ENCODE measurements at places on chromosomes 7 and 10.

DNA sequence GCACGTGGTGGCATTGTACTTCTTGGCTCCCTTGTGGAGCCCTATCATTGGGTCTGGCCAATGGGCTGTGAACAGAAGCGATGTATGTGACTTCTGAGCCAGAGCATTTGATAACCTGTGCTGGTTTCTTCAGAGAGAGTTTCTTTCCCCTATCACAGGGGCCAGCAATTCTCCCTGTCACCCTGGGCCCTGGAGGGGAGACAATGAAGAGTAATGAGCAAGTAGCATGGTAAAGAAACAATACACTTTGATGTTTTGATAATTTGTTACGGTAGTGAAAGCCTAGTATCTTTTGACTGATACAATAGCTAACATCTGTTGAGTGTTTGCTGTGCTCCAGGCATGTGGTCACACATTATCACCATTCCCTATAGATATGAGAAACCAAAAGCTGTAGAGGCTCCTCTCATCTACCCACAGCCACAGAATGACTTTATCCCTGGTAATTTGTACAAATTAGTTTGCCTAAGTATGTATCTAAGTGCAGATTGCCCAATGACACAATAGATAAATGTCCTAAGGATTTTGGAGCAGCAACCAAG, 113.4 kb upstream of the SVIL start:
- H3K36me3 ChIP-seq: no peaks in the 10 kb centered on the region
- H3K27me3 ChIP-seq: no peaks in the 10 kb centered on the region
- no peaks in the 10 kb centered on the region for H3K4me1 ChIP-seq
- no peak for DNase-seq
- no peak overlapping the region for H3K4me3 ChIP-seq

DNA sequence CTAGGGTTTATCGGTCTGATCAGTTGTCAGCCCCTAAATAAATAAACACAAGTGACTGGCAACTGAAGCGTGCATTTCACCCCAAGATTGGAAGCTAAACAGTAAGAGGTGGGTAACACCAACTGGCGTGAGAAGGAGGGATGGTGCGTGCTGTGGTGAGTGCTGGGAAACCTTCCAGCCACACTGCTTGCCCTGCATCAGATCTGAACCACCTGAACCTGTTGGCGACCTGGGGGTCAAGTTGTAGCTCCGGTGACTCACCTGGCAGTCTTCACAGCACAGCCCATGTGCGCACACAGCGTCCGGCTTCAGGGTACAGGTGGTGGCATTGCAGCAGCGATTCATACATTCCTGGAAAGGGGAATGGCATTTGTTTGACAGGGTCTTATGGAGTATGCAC, 170.1 kb downstream of the FANK1 start:
- no peaks in the 10 kb centered on the region for H3K27me3 ChIP-seq
- DNase-seq: no peak
- peaks cover 17% of the 10 kb centered on the region for H3K4me1 ChIP-seq
- no peak overlapping the region for H3K4me3 ChIP-seq

DNA sequence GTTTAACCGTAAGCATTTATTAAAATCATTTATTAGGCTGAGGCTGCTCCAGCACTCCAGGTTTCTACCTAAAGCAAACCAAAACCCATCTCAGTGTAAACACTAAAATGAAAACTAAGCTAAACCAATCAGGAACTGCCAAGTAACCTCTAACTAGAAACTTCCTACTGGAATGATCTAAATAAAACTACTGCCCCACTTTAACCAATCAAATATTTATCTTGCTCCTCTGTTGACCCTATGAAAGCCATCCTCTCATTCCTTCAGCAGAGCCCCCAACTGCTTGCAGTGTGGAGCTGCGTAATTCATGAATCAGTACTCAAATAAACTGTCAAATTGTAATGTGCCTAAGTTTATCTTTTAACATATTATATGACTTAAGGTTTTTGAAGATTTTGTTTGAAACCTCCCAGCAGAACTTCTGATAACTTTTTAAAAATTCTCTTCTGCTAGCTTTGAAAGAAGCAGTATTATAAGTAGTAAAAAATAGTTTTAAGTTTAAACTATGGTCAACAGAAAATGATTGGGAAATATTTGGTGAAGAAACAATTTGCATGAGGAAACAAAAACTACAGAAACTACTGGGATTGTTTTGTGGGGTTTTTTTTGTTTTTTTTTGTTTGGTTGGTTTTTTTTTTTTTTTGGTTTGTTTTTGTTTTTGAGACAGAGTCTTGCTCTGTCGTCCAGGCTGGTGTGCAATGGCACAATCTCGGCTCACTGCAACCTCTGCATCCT, 47.4 kb downstream of the GPR37 start:
- H3K4me3 ChIP-seq: no peak overlapping the region
- no peak for DNase-seq
- H3K27ac ChIP-seq: no peak overlapping the region
- no peaks in the 10 kb centered on the region for H3K4me1 ChIP-seq

GRCh38 chr7:38795593-38795992, 113.4 kb downstream of the VPS41 start:
- H3K36me3 ChIP-seq: no peaks in the 10 kb centered on the region
- H3K4me1 ChIP-seq: no peaks in the 10 kb centered on the region
- H3K27me3 ChIP-seq: no peaks in the 10 kb centered on the region
- no peak overlapping the region for H3K4me3 ChIP-seq

DNA sequence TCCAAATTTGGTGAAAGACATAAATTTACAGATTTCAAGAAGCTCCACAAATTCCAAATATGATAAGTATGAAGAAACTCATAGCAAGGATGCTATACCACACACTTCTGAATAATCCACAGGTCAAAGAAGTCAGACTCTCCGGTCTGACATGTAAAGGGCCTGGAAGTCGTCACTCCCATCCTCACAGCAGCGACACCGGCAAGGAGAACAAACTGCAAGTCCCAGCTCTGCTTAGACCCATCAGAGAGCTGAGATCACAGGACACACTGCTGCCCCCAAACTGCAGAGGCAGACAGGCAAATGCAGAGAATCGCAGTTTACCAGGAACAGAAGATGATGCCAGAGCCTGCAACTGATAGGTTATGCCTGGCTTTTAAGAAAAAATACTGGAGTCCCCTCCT, 62.0 kb downstream of the AMZ1 start:
- H3K4me3 ChIP-seq: no peak overlapping the region
- H3K27ac ChIP-seq: no peak overlapping the region
- no peak for DNase-seq
- no peaks in the 10 kb centered on the region for H3K36me3 ChIP-seq
- no peaks in the 10 kb centered on the region for H3K4me1 ChIP-seq
- H3K27me3 ChIP-seq: no peaks in the 10 kb centered on the region

DNA sequence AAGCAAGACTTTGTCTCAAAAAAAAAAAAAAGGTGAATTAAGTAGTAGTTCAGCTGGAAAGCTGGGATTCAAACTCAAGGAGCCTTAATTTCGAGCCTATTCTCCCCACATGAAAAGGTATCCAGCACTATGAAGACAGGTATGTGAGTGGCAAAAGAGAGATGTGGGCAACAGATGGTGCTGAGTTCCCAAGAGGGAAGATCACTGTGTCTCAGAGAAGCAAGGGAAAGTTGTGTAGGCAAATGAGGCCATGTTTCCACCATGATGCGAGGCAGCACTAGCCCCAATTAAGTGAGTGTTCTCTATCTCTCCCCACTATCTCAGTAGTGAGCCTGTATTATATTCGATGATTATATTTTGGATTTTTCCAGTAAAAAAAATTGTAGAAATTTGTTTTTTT, 19.8 kb upstream of the ST7 start:
- no peaks in the 10 kb centered on the region for H3K36me3 ChIP-seq
- no peaks in the 10 kb centered on the region for H3K4me1 ChIP-seq
- no peak for DNase-seq
- no peak overlapping the region for H3K27ac ChIP-seq
- H3K4me3 ChIP-seq: no peak overlapping the region

- DNase-seq: no peak
- H3K27me3 ChIP-seq: no peaks in the 10 kb centered on the region
- H3K4me3 ChIP-seq: no peak overlapping the region
- H3K36me3 ChIP-seq: no peaks in the 10 kb centered on the region
- H3K27ac ChIP-seq: no peak overlapping the region
These were observed 17.4 kb upstream of the SLC35G1 start for GRCh38 chr10:93876381-93876780.

DNA sequence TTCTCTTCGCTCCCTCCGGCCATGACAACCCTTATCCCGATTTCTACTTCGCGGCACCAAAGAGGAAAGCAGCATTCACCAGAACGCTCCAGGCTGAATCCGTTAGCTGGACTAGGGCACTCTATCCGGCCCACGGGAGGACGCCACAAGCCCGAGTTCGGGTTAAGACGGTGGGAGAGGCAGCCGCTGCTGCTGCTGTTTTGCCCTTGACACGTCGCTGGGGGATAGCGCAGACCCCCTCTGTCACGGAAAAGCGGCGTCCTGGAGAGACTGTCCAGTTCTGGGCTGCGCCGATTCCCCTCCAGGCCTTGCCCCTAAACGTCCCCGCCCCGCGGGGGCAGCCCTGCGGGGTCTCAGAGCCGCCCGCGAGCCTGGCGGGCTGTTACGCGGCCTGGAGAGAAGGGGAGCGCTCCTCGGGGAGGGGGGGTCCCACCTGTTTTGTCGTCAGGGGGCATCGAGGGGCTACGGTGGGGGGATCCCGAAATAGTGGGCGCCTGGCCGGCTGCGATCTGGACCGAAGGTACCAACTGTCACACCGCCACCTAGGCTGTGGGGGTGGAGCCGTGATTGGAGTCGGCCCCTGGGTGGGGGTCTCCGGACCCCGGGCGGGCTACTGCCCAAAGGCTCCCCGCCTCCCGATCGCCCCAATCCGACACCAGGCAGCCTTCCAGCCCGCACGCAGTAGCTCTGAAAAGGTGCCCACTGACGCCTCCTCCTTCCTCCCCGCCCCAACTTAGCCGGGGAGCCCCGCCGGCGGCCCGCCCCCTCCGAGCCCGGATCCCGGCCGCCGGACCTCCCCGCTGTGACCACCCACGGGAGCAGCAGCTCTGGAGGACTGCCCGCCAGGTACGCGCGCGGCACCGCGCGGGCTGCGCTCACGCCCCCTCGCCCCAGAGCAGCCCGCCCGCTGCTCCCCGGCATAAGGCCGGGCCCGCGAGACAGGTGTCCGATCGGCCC, 772 bp downstream of the SGMS1 start:
- no peaks in the 10 kb centered on the region for H3K27me3 ChIP-seq
- no peaks in the 10 kb centered on the region for H3K36me3 ChIP-seq
- no peak for DNase-seq
- H3K4me1 ChIP-seq: peaks cover 14% of the 10 kb centered on the region
- H3K27ac ChIP-seq: peak overlapping the region; percentile 98

DNA sequence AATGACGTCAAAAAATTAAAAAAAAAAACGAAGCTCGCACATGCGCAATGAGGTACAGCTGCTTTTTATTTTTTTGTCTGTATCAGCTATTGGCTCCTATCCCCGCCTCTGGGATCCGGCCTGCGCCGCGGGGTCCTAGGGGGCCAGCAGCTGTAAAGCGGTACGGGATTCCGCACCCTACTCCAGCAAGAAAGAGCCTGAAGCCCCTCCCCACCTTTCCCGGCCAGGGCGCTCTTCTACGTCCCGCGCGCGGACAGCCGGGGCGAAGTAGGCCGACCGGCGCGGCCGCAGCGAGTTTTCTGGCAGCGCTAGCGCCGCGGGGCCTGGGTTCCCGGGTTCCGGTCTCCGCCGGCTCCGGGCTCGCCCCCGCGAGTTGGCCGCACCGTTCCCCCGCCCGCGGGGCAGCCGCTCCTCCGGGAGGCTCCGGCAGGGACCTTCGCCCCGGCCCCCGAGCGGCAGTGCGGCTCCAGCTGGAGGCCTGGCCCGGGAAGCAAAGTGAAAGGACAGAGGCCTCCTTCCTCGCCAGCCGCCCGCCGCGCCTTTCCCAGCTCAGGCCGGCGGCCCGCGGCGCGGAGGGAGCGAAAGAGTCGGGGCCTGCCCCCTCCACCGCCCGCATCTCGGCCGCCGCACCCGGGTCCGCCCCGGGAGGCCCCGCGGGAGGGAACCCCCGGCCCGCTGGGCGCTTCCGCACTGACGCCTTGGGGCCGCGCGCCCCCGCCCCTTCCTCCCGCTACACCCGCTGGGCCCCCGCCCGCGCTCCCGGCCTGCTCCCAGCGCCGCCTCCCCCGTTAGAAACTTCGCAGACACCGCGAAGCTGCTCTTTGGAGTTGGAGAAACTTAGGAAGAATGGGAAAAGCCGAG, 4.7 kb upstream of the SPAG6 start:
- peaks cover 31% of the 10 kb centered on the region for H3K4me1 ChIP-seq
- peak overlapping the region; percentile 71 for H3K27ac ChIP-seq
- H3K27me3 ChIP-seq: peaks cover 94% of the 10 kb centered on the region
- H3K36me3 ChIP-seq: no peaks in the 10 kb centered on the region
- no peak for DNase-seq
- peak overlapping the region; percentile 70 for H3K4me3 ChIP-seq

DNA sequence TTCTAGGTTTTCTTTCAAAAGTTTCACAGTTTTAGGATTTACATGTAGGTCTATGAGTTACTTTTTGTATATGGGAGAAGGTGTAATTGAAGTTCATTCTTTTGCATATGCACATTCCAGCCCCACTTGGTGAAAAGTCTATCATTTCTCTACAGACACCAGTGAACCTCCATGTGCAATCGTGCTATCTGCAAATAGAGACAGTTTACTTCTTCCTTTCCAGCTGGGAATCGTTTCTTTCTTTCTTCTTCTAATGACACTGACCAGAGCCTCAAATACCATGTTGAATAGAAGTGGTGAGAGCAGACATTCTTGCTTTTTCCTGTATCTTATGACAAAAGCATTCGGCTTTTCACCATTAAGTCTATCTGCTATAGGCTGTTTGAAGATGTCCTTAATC, 122.7 kb downstream of the ARHGAP22 start:
- peaks cover 5% of the 10 kb centered on the region for H3K4me1 ChIP-seq
- no peak for DNase-seq
- no peaks in the 10 kb centered on the region for H3K27me3 ChIP-seq
- H3K36me3 ChIP-seq: peaks cover 2% of the 10 kb centered on the region

GRCh38 chr7:46452561-46453135, 531.6 kb upstream of the IGFBP3 start:
- H3K27me3 ChIP-seq: no peaks in the 10 kb centered on the region
- no peak overlapping the region for H3K4me3 ChIP-seq
- no peaks in the 10 kb centered on the region for H3K36me3 ChIP-seq
- H3K4me1 ChIP-seq: no peaks in the 10 kb centered on the region
- H3K27ac ChIP-seq: no peak overlapping the region
- no peak for DNase-seq

GRCh38 chr7:45367026-45367425, 207.1 kb upstream of the ADCY1 start:
- no peak overlapping the region for H3K27ac ChIP-seq
- H3K27me3 ChIP-seq: no peaks in the 10 kb centered on the region
- H3K4me1 ChIP-seq: peaks cover 3% of the 10 kb centered on the region

GRCh38 chr7:40394400-40394799, 259.6 kb downstream of the SUGCT start:
- no peaks in the 10 kb centered on the region for H3K27me3 ChIP-seq
- no peak overlapping the region for H3K4me3 ChIP-seq
- DNase-seq: no peak
- no peaks in the 10 kb centered on the region for H3K36me3 ChIP-seq
- H3K4me1 ChIP-seq: no peaks in the 10 kb centered on the region
- H3K27ac ChIP-seq: no peak overlapping the region

GRCh38 chr7:10015687-10016086, 958.0 kb upstream of the PHF14 start:
- H3K4me3 ChIP-seq: no peak overlapping the region
- no peak overlapping the region for H3K27ac ChIP-seq
- no peaks in the 10 kb centered on the region for H3K4me1 ChIP-seq
- H3K27me3 ChIP-seq: no peaks in the 10 kb centered on the region
- no peak for DNase-seq

GRCh38 chr10:14439451-14440259, 108.9 kb upstream of the FRMD4A start:
- no peaks in the 10 kb centered on the region for H3K36me3 ChIP-seq
- peak; percentile 24 for DNase-seq
- no peaks in the 10 kb centered on the region for H3K4me1 ChIP-seq
- H3K27ac ChIP-seq: peak overlapping the region; percentile 42
- H3K27me3 ChIP-seq: no peaks in the 10 kb centered on the region

GRCh38 chr7:90274161-90274560, 29.2 kb downstream of the CFAP69 start:
- no peak for DNase-seq
- H3K27ac ChIP-seq: no peak overlapping the region
- no peaks in the 10 kb centered on the region for H3K4me1 ChIP-seq
- H3K27me3 ChIP-seq: no peaks in the 10 kb centered on the region
